ENCODE measurements at places on chromosomes 1 and 21.

GRCh38 chr1:111227851-111228747, 586 bp downstream of the CHI3L2 start:
- no peak for DNase-seq

DNA sequence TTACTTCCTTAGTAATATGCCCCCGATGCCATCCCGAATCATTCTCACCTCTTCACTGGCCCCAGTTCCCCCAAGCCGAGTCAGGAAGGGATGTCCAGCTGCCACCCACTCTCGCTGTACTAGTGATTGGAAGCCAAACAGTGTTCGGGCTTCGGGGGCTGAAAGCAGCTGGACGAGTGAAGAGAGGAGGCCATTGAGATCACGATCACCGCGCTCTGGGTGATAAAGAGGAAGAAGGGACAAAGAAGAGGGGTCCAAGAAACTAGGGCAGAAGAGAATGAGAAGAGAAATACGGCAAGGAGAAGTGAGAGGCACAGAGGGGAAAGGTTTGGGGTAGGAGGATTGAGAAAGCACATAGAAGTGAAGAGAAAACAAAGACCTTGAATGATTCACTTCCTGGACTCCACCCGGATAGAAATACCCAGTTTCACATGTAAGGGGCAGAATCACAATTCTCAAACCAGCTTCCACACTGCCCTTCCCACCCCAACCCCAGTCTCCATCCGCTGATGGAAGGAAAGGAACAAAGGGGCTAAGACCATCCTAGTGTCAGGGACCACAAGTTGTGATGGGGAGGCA, 3.7 kb upstream of the SF3B4 start:
- DNase-seq: no peak

DNA sequence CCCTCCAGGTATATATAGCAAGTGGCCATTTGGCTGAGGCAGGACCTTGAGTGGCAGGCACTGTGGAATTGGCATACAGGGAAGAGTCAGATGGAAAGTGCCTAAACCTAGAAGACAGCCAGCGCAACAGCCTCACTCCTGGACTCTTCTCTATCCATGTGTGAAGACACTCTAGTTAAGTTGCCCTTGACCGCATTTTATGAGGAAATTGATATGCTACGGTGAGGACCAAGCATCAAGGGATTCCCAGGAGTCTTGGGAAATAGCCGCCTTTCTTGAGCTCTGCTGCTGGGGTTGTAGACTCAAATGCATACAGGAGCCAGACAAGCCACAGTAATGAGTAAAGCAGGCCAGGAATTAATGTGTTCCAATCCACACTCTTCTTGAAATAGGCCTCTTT, 145.9 kb upstream of the KAZN start:
- DNase-seq: no peak

DNA sequence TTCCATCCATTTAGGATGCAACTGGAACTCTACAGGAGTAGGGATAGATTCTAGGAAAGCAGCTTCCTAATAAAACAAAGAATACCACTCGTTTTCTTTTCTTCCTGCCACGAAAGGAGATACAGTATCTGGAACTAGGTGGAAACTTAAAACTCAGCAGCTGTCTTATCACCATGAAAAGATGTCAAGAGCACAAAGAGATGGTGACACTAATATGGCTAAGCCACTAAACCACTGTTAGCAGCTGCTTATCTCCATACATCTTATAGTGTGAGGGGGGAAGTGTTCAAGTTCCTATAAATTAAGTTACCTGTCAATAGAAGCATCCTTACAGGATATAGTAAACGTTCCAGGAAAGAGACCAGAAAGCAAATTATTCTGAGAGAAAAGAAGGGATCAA, 162.5 kb downstream of the TYW3 start:
- no peak for DNase-seq

- DNase-seq: no peak
These were observed 142.4 kb downstream of the GLUL start for GRCh38 chr1:182249201-182249676.

DNA sequence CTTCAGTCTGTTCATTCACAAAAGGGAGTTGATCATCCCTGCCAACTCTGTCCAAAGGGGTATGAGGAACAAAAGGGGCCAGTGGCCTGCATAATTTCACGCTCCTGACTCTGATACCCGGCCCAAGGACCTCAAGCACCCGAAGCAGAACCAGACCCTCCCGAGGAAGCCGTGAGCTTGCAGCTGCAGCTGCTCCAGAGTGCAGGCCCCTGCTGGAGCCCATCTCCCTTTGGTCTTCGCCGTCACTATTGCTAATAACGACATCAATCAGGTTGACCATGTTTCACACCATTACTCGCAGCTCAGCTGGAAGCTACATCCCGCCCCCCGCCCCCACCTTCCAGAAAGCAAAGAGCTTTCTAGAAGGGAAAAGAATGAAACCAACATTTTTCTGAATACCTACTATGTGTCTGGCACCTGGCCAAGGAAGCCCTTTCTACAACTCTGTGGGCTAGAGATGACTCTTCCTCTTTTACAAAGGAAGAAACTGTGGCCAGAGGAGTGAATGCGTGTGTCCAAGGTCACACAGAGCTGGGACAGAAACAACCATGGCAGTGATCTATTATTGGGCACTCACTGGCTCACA, 5.5 kb downstream of the NKAIN1 start:
- DNase-seq: no peak

GRCh38 chr1:24910751-24911650, 19.1 kb downstream of the RUNX3 start:
- peak; percentile 86 for DNase-seq

- no peak for DNase-seq
These were observed 154.8 kb upstream of the POU3F1 start for GRCh38 chr1:38201431-38201830.

DNA sequence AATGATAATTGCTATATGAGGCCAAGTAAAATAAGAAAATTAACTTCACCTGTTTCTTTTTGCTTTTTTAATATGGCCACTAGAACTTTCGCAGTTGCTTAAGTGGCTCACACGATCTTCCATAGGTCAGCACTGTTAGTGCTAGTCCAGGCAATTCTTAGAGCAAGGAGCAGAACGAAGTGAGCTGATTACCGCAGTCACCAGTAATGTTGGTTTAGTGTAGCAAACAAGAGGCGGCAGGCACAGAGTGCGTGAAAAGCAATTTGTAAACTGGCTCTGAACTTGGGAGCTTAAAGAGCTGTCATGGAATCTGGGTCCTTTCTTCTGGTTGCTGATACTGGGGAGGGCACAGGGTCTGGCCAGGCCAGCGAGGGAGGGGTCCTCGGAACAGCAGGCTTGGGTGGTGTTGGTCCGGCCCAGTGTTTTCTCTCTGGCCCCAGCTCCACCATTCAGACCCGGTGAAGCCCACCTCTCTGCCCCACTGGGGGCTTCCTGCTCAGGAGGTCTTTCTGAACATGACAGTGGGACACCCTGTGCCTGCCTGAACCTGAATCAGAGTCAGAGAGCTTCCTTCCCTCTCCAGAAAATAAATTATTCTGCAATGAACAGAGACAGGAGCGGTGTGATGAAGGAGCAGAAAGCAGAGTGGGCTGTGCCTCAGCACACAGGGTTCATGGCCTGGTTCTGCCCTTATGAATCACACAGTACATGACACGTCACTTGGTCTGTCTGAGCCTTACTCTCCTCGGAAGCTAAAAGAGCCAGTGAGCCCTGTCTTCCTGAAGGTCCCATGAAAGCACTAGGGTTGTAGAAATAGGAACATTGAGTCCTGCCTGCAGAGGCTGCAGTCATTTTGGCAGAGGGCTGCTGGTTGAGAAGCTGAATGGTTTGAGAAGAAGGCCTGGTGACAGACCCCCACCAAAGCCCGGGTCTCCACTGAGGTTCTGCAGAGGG, 11.9 kb downstream of the ETS2 start:
- DNase-seq: no peak

DNA sequence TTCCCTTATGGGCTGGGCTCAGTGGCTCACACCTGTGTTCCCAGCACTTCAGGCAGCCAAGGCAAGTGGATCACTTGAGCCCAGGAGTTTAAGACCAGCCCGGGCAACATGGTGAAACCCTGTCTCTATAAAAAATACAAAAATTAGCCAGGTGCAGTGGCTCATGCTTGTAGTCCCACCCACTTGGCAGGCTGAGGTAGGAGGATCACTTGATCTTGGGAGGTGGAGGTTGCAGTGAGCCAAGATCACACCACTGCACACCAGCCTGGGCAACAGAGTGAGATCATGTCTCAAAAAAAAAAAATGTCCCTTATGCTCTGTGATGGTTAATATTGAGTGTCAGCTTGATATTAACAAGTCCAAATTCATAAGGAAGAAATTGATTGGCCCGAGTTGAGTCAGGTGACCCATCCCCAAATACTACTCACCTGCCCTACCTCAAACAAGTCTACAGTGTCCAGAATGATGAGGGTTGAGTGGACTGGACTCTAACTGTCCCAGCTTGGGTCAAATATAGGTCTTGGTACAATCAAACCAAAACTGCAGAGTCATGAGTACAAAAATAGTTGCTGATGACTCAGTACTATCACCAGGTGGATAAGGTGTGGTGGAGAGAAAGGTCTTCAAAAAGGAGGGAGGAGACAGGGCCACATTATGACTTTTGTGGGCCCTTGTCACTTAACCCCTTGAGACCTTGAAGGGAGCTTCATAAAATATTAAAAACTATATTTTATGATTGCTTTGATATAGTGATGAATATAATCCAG, 161.0 kb downstream of the ZNF326 start:
- no peak for DNase-seq

- peak; percentile 51 for DNase-seq
These were observed 12.7 kb upstream of the C1orf167 start for GRCh38 chr1:11749203-11749689.

GRCh38 chr1:167860231-167860923, 53.6 kb downstream of the ADCY10 start:
- DNase-seq: no peak

GRCh38 chr1:86499987-86500593, 31.4 kb downstream of the CLCA1 start:
- peak; percentile 66 for DNase-seq

GRCh38 chr1:18934205-18935000, 22.1 kb downstream of the IFFO2 start:
- DNase-seq: no peak

- no peak for DNase-seq
These were observed 80.6 kb downstream of the PAPPA2 start for GRCh38 chr1:176543360-176544129.

DNA sequence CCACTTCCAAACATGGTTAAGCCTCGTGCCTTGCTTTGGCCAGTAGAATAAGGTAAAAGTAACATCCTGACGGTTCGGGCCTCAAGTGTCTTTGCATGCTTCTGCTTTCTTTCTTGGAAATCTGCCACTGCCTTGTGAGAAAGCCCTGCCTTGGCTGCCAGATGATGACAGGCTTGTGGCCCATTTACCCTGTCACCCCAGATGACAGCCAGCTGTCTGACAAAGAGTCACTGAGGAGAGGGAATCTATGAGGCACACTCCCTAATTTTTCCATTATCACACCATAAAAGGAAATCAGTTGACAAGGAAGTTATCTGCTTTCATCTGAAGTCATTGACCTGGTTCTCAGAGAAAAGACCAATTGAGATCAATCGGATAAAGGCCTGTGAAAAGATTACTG, 199.8 kb downstream of the USH2A start:
- DNase-seq: no peak

- no peak for DNase-seq
These were observed 326.1 kb downstream of the NCAM2 start for GRCh38 chr21:21324297-21324696.

DNA sequence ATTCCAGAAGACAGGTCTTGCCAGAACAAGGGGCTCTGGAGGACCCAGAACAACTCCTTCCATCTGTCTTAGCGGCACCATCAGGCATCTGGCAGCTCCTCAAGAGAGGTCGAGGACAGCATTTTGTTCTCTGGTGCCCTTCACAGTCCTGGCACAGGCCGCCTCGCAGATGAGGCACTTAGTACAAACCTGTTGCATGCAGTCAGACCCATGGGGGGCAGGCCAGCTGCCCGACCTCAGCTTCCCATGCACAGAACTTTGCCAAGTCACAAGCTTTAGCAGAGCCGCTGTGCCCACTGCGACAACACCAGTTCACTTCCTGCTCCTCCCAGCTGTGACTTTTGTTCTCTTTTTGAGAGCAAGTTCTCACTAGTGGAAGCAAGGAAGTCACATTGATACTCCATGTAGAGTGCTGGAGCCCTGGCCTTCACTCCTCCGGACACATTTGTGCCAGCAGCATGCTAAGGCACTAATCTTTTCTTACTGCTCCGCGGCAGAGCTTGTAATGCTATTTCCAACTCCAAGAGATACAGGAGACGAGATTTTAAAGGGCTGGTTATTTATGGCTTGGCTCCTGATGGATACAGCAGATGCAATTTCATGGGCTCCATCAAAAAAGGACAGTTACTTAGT, 44.6 kb downstream of the HMGB4 start:
- DNase-seq: no peak

- DNase-seq: peak; percentile 32
These were observed 3.4 kb downstream of the TAGLN2 start for GRCh38 chr1:159921700-159922504.

DNA sequence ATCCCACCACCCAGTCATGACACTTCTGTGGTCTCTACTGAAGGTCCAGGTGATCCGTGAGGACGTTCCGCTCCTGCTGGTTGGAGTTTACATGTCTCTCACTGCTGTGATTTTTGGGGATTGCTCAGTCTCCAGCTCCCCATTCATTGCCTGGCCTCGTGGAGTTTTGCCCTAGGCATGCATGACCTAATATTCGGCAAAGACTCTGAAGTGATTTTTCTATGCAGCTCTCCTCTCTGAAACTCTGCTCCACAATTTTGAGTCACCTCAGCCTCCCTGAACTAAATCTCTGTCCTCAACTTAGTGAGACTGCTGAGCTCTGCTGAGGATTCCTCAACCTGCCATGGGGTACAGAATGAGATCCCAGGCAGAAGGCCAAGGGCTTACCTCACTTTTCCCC, 174.4 kb upstream of the FGGY start:
- no peak for DNase-seq

DNA sequence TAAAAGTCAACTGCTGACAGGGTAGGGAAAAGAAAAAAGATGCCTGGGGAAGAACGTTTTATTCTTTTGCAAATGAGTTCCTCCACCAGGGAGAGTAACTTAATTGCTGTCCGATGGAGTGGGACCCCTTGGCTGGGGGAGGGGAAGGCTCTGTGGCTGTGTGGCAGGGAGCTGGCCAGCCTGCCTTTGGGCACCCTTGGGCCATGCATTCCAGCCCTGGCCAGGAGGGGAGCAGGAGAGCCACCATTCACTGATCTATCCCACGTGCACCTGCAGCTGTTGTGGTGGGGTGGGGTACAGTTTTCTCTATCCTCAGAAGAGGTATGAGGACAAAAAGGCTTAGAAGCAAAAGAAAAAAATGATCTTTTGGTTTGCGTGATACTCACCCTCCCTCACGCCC, 116.9 kb downstream of the KCNK1 start:
- no peak for DNase-seq

DNA sequence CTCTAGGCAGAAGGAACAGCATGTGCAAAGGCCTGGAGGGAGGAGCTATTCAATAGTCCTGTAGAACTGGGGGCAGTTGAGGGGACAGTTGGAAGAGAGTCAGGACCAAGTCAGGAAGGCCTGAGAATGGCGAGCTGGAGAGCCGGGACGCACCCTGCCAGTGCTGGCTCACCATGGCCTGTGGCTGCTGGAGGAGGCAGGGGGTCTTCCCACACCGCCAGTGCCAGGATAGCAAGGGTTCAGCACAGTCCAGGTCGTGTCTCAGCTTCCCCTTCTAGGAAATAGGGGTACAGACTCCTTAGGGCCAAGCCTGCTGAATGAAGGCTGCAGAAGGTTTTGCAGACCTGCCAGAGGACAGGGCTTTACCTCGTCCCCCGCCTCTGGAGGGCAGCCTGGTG, 7.3 kb downstream of the PODN start:
- DNase-seq: no peak
